ENCODE measurements at places on chromosomes 11 and 22. TPM values are rescaled to one million over a fixed set of nuclear protein-coding genes. Genes with fewer than 3 reads are reported as not detected.

Gene TCN2
- 0.32 TPM for total RNA-seq

Gene CADM1
- 0.92 TPM for total RNA-seq

DNA sequence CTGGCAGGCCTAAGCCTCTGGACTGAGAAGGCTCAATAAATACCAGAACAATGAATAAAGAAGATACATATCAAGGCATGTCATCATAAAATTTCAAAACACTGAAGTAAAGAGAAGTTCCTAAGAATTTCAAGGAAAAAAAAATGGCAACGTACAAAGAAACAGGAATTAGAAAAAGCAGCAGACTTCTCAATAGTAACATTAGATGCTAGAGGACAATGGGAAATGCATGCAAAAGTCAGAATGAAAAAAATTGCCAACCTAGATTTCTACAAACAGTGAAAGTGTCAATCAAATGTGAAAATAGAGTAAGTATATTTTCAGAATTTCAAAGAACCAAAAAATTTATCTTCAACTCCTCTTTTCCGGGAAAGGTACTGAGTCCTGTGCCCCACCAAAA lies 125.0 kb downstream of the KCNC1 start:
- peaks cover 8% of the 10 kb centered on the region for H3K4me1 ChIP-seq
- DNase-seq = no peak
- H3K27ac ChIP-seq = no peak overlapping the region

GRCh38 chr11:93444617-93445073 lies 98.5 kb downstream of the SMCO4 start:
- H3K27ac ChIP-seq = no peak overlapping the region
- peaks cover 15% of the 10 kb centered on the region for H3K27me3 ChIP-seq
- no peak overlapping the region for H3K4me3 ChIP-seq
- peak; percentile 7 for DNase-seq

DNA sequence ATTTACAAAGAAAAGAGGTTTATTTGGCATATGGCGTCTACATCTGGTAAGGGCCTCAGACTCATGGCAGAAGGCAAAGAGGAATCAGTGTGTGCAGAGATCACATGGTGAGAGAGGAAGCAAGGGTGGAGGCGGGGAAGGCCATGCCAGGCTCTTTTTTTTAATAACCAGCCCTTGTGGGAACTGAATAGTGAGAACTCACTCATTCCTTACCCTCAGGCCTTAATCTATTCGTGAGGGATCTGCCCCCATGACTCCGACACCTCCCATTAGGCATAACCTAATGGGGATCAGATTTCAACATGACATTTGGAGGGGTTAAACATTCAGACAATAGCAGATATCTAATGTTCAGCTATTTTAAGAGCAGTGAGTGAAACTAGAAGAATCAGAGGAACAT lies 55.7 kb downstream of the ATM start:
- no peaks in the 10 kb centered on the region for H3K27me3 ChIP-seq
- no peak overlapping the region for H3K27ac ChIP-seq
- peaks cover 24% of the 10 kb centered on the region for H3K4me1 ChIP-seq
- H3K4me3 ChIP-seq = no peak overlapping the region
- DNase-seq = no peak

DNA sequence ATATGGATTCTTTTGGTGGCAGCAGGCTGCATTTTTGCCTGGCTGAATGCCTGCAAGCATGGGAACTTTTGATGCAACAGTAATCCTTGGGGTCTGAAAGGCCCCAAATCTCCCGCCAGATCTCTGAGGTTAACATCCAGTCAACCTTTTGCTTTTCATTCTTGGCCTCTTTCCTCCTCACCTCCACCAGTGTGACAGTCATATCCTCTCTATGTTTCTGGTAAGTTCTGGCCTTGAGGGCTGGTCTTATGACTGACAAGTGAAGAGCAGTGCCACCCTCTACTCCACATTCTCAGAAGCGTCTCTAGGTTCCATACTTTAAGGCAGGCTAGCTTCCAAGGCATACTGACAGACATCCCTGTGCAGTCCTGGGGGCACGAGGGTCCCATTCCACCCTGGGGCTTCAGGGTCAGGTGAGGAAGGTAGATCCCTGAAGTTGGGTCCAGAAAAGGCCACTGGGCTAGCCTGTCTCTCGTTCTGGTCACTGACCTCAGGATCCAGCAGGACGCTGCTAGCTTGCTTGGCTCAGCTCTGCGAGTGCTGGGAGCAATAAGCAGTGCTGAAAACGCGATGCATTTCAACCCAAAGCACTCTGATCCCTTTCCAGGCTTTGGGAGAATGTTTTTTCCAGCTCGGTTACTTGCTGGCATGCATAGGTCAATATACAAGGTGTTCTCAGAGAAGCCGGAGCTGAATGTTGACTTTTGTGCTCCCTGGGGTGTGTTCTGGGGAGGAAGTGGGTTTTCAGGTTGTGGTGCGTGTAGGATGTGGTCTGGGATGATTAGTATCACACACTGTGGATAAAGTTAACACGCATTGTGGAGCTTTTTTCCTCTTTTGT lies 75.2 kb downstream of the PTPRJ start:
- H3K36me3 ChIP-seq = peaks cover 58% of the 10 kb centered on the region
- peak overlapping the region; percentile 34 for H3K4me3 ChIP-seq
- peak; percentile 89 for DNase-seq
- no peaks in the 10 kb centered on the region for H3K27me3 ChIP-seq
- H3K4me1 ChIP-seq = peaks cover 90% of the 10 kb centered on the region

DNA sequence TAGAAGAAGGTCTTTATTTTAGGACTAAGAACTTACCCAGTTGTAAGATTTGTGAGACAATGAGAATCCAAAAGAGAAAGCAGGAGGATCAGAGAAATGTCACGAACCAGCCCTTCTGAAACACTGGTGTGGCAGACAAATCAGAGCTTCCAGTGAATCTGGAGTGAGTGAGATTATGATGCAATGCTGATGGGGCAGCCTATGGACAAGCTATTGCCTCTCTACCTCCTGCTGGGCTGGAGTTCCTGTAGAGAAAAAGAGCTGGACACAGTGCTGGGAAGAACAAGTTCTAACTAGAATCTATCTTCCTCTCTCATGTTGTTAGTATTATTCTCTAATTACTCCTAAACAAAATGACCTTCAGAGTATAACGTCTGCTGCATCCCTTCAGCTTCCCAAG lies 12.0 kb upstream of the ANO3 start:
- no peaks in the 10 kb centered on the region for H3K27me3 ChIP-seq
- no peaks in the 10 kb centered on the region for H3K4me1 ChIP-seq
- no peaks in the 10 kb centered on the region for H3K36me3 ChIP-seq
- H3K4me3 ChIP-seq = no peak overlapping the region

DNA sequence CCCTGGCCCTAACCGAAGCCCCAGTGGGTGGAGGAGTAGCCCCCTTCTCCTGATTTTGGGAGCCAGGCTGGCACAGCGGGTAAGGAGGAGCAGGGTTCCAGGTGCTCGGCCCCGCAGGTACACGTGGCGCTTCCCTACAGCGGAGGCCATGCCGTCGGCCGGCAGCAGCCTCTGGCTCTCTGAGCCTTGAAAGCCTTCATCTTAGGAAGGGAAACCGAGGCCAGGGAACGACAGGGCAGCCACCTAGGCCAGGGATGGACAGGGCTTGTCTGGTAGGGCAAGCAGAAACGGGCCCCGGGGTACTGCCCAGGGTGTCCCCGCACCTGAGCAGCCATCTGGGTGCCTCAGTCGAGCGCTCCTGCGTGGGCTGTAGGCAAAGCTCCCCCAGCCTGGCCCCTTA lies 28.7 kb downstream of the MOB2 start:
- no peaks in the 10 kb centered on the region for H3K27me3 ChIP-seq
- H3K4me1 ChIP-seq = no peaks in the 10 kb centered on the region
- no peak overlapping the region for H3K4me3 ChIP-seq
- no peak for DNase-seq
- no peak overlapping the region for H3K27ac ChIP-seq

GRCh38 chr11:95923439-95923727 lies 524 bp downstream of the MTMR2 start:
- peak overlapping the region; percentile 88 for H3K27ac ChIP-seq
- H3K4me3 ChIP-seq = peak overlapping the region; percentile 88
- H3K36me3 ChIP-seq = peaks cover 3% of the 10 kb centered on the region
- H3K27me3 ChIP-seq = peaks cover 8% of the 10 kb centered on the region
- no peak for DNase-seq

- H3K4me3 ChIP-seq = peak overlapping the region; percentile 56
- H3K27ac ChIP-seq = peak overlapping the region; percentile 94
- H3K36me3 ChIP-seq = peaks cover 5% of the 10 kb centered on the region
Measured at GRCh38 chr22:46057246-46058090, 80.5 kb upstream of the WNT7B start.

Measured in activated CD4-positive, alpha-beta T cell treated with anti-CD3 and anti-CD28 coated beads, Interleukin-2, amount 10 ng/mL, durations not matched to agents 7 days and 5 days (primary cell).